ENCODE measurements at places on chromosomes 11 and 22.

- DNase-seq, result no peak
These were observed 212.2 kb upstream of the TBCEL start for GRCh38 chr11:120811731-120812130.

- DNase-seq, result no peak
These were observed 41.3 kb downstream of the LRRC32 start for GRCh38 chr11:76629116-76629852.

GRCh38 chr11:89477175-89477574 is 14.0 kb downstream of the NOX4 start:
- DNase-seq, result no peak

- no peak for DNase-seq
These were observed 91.7 kb downstream of the BRD1 start for GRCh38 chr22:49735901-49736421.

DNA sequence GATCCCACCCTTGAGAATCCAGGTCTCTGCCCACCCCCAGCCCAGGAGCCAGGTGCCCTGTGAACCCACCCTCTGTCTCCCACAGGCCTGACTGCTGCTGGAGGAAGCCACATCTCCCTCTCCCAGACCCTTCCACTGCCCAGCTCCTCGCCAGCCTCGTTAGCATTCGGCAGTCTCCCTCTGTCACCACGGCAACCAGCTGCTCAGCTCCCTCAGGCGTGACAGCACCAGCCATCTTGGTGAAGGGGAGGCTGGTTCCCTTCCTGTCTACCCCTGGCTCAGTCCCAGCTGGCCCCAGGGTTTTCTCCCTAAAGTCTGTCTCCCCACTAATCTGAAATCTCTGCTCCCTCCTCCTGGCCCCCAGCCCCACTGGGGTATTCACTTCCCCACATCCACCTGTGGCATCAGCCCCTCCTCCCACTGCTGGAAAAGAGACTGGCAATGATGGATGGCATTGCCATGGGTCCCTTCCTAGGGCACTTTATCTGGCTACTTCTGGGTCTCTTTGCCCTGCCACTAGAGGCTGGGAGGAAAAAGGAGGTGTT is 28.1 kb downstream of the NRXN2 start:
- no peak for DNase-seq

DNA sequence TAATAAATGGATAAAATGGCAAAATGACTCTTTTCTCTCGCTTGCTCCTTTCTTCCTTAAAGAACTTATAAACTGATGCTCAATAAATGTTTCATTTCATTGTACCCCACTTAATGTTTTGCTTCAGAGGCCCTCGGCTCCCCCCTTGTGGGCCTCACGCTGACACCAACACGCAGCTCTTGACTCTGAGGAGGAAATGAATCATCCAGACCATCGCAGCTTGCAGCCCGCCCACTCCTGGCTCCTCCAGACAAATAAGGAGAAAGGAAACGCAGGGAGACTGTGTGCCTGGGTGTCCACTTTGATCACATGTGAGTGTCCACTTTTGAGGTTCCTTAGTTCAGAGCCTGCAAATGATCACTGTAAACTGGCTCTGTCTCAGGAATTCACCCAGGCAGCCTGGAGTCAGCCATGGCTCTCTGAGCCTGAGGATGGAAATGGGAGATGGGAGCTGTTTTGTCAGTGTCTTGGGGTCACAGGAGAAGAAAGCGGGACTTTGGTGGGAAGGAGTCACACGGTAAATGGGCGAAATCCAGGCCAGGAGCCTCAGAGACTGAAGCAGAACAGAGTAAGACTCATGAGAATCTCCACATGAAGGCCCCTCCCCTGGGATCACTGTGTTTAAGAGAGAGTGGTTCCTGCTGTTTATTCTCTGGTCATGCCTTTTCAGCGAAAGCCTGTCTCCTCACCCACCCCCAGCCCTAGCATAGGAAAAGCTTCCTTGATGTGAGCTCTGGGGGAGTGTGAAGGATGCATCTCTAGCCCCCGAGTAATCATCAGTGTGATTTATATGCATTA is 96.5 kb downstream of the CWC15 start:
- peak; percentile 88 for DNase-seq

DNA sequence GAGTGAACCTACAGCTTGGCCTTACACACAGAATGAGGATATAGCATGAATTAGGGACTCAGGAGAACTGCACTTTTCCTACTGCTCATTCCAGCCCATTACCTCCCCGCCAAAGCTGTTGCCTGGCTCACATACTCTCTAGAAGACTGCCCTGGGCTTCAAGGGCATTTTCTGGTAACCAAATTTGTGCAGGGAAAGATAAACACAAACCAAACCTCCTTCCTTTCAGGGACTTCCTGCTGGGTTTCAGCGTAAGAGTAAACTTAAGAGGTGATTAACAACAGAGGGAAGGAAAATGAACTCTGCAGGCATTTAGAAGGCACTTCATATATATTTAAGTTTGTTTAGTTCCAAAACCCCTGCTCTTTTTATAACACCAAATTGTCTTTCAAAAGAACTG is 194.9 kb downstream of the SWAP70 start:
- DNase-seq, result no peak

- peak; percentile 9 for DNase-seq
These were observed 2.7 kb downstream of the CAPN5 start for GRCh38 chr11:77069336-77069968.

- no peak for DNase-seq
These were observed 905 bp upstream of the UCP3 start for GRCh38 chr11:74009675-74010305.

GRCh38 chr11:1008001-1008802 is 28.3 kb downstream of the MUC6 start:
- DNase-seq, result no peak

Measured in right hindlimb (tissue), 1 donor.